ENCODE measurements at places on chromosomes 6 and 20. TPM values are rescaled to one million over a fixed set of nuclear protein-coding genes. Genes with fewer than 3 reads are reported as not detected.

TMEM244 gene
- not detected for total RNA-seq

TBXT gene
- total RNA-seq = not detected

ADTRP gene
- 0.25 TPM for total RNA-seq

NFATC2 gene
- 4.6 TPM for total RNA-seq

EEF1A2 gene
- 0.73 TPM for total RNA-seq

ULBP1 gene
- total RNA-seq = 0.08 TPM

ASIP gene
- 0.55 TPM for total RNA-seq

APOBEC2 gene
- not detected for total RNA-seq

FKBP1A gene
- total RNA-seq = 61.5 TPM

LST1 gene
- 10.2 TPM for total RNA-seq

TRIM31 gene
- total RNA-seq = not detected

SLC22A1 gene
- 1,378 TPM for total RNA-seq

- DNase-seq = no peak
Measured at GRCh38 chr6:114651611-114652010, 308.8 kb upstream of the HS3ST5 start.

- DNase-seq = no peak
Measured at GRCh38 chr6:31639449-31639861, 13.0 kb downstream of the BAG6 start.

DNA sequence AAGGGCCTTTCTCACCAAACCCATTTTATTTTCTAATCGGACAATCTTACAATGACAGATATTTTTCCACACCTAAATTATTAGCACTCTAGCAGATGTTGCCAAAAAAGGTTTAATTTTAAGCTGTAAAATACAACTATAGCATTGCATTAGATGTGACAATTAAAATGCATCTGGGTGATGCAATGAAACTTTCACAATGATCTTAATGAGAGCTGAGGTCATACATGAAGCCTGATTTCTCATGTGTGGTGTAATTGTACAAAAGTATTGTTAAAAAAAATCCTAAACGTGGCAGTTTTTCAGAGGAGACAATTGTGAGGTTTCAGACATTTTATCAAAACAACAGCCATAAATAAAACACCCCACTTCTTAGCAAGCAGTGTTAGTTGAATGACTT is 606.0 kb downstream of the HDGFL1 start:
- no peak for DNase-seq

- DNase-seq = no peak
Measured at GRCh38 chr6:4907602-4908001, 96.2 kb downstream of the RPP40 start.

DNA sequence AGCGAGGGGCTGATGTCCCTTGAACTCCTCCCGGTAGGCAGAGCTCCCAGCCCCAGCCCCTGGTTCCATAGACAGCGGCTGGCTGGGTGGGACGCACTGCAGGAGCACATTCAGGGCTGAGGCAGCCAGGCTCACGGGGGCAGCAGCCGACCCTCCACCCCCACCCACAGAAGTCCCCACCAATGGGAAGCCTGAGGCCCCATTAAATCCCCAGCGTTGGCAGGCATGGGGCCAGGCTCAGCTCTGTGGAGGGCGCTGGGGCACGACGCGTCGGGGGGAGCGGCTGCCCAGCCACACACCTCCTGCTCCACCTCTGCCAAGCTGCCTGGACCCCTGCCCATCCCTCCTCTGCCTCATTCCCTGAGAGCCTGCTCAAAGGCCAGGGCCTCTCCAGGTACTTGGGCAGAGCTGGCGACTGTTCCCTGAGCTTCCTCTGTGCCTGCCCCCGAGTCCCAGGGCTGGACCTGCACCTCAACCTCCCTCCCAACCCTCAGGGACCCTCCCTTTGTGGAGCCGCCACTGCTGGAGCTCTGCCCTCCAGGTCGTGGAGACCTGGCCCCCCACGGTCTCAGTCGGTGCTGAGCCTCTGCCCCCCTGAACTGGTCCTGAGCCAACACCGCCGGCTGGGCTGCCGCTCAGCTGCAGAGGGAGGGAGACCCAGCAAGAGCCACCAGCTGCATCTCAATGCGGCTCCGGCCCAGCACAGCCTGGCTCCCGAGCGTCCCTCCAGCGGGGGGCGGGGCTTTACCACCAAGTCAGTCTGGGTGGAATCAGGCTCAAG is 9.1 kb downstream of the CHRNA4 start:
- DNase-seq = peak; percentile 70

DNA sequence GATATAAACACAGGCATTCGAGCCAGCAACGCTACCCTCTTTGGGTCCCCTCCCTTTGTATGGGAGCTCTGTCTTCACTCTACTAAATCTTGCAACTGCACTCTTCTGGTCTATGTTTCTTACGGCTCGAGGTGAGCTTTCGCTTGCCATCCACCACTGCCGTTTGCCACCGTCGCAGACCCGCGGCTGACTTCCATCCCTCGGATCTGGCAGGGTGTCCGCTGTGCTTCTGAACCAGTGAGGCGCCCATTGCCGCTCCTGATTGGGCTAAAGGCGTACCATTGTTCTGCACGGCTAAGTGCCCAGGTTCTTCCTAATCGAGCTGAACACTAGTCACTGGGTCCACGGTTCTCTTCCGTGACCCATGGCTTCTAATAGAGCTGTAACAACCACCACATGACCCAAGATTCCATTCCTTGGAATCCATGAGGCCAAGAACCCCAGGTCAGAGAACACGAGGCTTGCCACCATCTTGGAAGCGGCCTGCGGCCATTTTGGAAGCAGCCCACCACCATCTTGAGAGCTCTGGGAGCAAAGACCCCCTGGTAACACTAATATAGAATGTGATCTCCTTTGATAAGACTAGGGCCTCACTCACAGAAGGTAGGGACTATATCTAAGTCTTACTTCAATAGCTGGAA is 973 bp downstream of the UBD start:
- no peak for DNase-seq

DNA sequence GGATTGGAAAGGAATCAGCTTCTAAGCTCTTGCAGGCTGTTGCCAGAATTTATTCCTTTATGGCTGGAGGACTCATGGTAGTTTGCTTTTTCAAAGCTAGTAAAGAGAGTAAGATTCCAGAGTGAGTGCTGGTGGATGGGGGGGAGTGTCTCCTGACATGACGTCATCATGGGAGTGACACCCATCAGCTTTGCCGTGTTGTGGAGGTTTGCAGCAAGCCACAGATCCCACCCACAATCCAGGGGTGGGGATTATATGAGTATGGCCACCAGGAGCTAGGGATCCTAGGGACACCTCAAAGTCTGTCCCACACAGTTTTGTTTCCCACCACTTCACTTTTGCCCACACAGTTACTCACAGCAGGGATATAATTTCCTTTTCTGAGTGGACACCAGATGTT is 28.7 kb upstream of the PMEPA1 start:
- no peak for DNase-seq

DNA sequence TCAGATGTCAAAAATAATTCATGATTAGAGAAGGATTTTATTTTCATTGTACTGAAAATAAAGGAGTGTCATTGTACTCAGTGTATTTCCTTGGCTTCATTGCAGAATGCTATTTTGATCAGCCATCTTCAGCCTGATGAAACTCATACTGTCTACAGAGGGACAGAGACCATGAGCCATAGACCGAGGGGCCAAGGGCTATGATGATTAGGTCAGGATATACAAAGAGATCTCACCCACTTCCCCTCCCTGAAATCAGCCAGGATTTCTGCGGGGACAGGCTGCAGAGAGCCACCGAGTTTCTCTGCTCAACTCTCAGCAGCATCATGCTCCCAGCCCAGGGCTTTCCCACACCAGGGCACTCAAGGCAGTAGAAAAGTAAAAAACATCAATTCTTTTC is 47.0 kb downstream of the ALDH8A1 start:
- no peak for DNase-seq

DNA sequence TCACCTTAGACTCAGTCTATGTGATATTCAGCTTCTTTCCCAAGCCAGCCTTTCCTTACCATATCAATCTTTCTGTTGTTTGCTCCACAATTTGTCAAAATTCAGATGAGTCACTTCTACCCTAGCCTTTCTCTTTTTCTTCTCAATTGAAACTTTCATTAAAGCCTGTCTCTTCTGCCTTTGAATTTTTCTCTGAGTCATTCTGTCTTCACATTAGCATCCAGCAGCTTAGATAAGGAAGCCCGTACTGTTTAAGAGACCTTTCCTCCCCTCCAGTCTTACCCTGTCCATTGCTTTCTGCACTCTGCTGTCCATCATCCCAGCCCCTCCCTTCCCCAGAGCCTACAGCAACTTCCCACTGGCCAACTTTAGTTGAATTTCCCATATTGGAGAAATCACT is 34.9 kb upstream of the RALGAPA2 start:
- no peak for DNase-seq

GRCh38 chr6:54266400-54266923 is 41.8 kb upstream of the TINAG start:
- no peak for DNase-seq

DNA sequence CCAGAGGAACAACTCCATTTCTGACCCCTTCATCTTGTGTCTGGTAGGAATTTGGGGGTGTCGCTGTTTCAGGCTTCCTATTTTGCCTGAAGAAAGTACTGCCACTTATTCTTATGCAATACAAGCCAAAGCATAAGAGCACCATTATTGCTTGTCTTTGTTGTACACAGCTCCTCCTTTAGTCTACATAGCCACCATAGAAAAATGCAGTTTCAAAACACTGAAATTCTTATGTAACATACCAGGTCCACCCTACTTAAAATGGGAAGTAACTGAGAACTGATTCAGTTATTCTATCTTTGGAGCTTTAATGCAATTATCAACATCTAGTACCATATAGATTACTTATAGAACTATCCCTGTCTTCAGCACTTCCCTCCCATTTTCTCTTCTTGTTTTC is 255.5 kb downstream of the ARHGAP18 start:
- no peak for DNase-seq

DNA sequence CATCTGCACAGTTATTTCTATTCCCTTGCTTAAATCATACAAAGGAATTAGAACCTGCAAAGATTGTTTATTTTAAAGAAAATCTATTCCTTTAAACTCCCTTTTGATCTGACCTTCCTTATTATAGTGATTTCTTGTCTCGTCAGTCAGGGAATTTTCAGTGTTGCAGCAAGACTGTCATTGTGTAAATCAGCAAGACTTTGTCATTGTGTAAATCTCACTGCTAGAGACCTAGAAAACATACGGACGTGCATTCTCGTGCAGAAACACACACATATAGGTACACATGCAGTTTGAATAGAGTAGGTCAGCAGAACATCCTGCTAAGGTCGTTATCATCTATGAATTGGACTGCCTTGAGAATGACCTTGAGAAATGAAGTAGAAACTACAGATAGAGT is 6.2 kb upstream of the SGK1 start:
- DNase-seq = no peak

DNA sequence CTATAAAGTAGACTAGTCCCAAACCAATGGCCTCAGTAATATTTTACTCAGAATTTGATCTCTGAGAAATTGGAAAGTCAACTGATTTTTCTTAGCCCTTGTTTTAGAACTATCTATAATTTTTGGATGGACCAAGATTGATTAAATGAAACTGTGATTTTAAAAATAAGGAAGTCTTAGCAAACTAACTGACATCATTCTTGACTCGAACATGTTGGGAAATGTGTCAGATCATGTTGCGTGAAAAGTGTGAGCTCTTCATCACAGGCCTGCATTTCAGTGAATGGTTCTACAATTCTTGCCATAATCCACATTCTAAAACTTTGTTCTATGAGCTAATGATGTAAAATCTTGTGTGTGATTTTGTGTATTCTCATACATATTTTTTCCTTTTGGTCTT is 11.0 kb downstream of the TNFAIP3 start:
- no peak for DNase-seq

DNA sequence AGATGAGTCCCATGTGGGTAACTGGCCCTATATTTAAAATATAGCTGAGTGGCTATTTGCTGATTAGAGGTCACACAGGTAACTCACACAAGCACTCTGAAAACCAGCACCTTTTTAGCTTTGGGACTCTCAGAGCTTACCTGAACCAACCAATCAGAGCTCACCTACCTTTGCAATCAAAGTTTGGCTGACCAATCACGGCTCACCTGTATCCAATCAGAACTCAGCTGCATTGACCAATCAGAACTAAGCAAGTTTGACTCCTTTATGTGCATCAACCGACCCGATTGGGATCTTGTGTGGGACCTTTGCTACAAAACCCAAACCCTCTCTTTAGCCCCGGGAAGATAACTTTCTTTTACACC is 106.8 kb upstream of the NXT1 start:
- no peak for DNase-seq

GRCh38 chr20:39871013-39871412 is 818.0 kb downstream of the MAFB start:
- DNase-seq = no peak
